ENCODE measurements at places on chromosomes 2 and 18.
A peak's percentile ranks its signal among the peaks of the same experiment; 100 is the strongest.

GRCh38 chr2:124034265-124034664 lies 9.2 kb downstream of the CNTNAP5 start:
- no peak for DNase-seq

DNA sequence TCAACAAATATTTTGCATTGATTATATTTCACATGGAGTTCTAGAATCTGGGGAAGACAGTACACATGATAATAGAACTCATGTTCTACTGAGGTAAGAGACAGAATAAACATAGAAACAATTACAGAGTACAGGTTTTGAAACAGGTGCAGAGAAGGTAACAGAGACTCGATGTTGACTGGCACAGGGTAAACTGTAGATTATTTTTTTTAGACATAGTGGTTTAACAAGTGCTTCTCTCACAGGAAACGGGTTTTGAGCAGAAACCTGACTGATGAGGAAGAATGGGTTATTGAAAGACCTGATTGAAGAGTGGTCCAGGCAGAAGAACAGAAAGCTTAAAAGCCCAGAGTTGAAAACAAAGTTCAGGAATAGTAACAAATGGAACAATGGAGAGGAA lies 1002.5 kb upstream of the FAM98A start:
- DNase-seq = no peak

- no peak for DNase-seq
These were observed 68.7 kb downstream of the NETO1 start for GRCh38 chr18:72799106-72799505.

GRCh38 chr2:26298638-26299393 lies 47.1 kb upstream of the SELENOI start:
- DNase-seq = peak; percentile 54

All from naive thymus-derived CD8-positive, alpha-beta T cell (primary cell).